Activated naive CD8-positive, alpha-beta T cell treated with anti-CD3 and anti-CD28 coated beads for 36 hours (primary cell): ENCODE measurements at places on chromosomes 11 and 22. TPM values are rescaled to one million over a fixed set of nuclear protein-coding genes. Genes with fewer than 3 reads are reported as not detected.
A peak's percentile ranks its signal among the peaks of the same experiment; 100 is the strongest.

The DDX10 gene
- 56.0 TPM for total RNA-seq

DNA sequence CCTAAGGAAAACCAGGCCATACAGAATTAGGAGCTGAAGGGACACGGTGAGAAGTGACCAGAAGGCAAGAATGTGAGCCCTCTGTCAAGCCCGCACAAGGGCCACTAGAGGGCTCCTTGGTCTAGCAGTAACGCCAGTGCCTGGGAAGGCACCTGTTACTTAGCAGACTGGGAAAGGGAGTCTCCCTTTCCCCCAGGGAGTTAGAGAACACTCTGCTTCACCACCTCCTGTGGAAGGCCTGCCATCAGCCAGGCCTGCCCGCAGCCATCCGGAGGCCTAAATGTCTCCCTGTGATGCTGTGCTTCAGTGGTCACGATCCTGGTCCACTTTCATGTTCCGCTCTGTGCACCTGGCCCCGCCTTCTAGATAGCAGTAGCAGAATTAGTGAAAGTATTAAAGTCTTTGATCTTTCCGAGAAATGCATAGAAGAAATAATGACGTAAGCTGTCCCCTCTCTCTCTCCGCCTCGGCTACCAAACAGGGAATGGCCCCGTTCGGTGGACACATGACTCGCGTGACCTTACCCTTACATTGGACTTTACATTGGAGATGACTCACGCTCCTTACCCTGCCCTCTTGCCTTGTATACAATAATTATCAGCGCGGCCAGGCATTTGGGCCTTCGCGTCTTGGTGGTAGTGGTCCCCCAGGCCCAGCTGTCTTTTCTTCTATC, 10.7 kb upstream of the GSTP1 start:
- DNase-seq = no peak

The KRTAP5-9 gene
- total RNA-seq = not detected

GRCh38 chr11:117910525-117910924, 18.7 kb downstream of the TMPRSS13 start:
- DNase-seq = no peak

DNA sequence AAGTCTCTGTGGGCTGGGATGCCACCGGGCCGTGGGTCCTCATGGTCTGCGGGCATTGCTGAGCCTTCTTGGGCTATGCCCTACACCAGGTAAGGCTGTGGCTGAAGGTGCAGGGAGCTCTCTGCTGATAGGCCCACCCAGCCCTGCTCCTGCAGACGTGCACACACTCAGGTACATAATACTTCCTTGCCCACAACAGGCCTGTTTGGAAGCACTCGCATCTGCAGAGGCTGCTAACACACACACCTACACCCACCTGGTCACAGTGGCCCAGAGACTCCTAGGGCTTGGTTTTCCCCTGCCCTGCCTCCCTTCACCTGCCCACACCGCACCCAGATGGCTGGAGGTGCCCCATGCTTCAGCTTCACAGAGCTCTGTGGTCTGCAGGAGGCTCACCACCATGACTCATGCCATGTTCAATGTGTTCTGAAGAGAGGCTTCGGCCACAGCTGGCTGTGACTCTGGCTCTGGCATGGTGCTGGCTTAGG, 72.8 kb upstream of the KCNQ1OT1 start:
- DNase-seq = peak; percentile 57

DNA sequence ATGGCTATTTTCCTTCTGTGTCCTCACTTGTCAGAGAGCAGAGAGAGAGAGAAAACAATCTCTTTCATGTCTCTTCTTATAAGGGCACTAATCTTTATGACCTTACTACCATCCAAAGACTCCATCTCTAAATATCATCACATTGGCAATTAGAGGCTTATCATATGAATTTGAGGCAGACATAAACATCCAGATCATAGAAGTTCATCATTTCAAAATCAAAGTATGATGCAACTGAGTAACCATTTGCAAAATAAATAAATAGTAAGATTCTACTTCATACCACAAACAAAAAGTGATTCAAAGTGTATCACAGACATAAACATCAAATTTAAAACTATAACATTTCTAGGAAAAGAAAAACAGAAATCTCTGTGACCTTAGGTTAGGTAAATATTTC, 504.7 kb upstream of the ARHGAP42 start:
- no peak for DNase-seq

The TYR gene
- total RNA-seq = not detected

- DNase-seq = no peak
Measured at GRCh38 chr11:133911171-133911570, 45.6 kb downstream of the IGSF9B start.

The SERPING1 gene
- total RNA-seq = 0.41 TPM

- no peak for DNase-seq
Measured at GRCh38 chr11:65414776-65415498, 7.7 kb upstream of the NEAT1 start.
